ENCODE measurements at places on chromosomes 5 and 9. TPM values are rescaled to one million over a fixed set of nuclear protein-coding genes. Genes with fewer than 3 reads are reported as not detected.

Gene ACER2
- total RNA-seq: 1.5 TPM

Gene SHISAL2B
- total RNA-seq: not detected

Gene FBXO10
- total RNA-seq: 1.9 TPM

Gene SPATA31D4
- total RNA-seq: not detected

Gene MZB1
- total RNA-seq: 10.4 TPM

DNA sequence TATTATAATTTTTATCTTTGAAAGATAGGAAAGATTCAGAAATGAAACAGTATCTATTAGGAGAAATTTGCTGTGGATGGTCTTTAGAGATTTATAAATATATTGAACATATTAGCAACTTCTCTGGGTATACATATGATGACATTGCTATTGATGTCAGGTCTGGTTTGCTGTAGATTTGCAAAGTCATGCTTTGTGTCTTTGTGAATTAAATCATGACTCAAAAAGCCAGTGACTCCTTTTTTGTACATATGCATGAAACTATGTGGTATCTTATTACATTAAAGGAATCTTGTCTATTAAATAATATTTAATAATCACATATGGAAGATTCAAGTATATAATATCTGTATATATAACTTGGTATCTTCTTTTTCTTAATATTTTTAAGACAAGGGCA, 141.9 kb downstream of the ST8SIA4 start:
- no peak for DNase-seq

GRCh38 chr9:111691672-111692329, 30.4 kb downstream of the GNG10 start:
- no peak for DNase-seq

Gene FOXI1
- not detected for total RNA-seq

- DNase-seq: no peak
Measured at GRCh38 chr5:127567026-127567768, 49.8 kb downstream of the PRRC1 start.

- DNase-seq: no peak
Measured at GRCh38 chr5:142032747-142033631, 20.2 kb upstream of the GNPDA1 start.

- no peak for DNase-seq
Measured at GRCh38 chr5:32233696-32234447, 59.8 kb upstream of the GOLPH3 start.

DNA sequence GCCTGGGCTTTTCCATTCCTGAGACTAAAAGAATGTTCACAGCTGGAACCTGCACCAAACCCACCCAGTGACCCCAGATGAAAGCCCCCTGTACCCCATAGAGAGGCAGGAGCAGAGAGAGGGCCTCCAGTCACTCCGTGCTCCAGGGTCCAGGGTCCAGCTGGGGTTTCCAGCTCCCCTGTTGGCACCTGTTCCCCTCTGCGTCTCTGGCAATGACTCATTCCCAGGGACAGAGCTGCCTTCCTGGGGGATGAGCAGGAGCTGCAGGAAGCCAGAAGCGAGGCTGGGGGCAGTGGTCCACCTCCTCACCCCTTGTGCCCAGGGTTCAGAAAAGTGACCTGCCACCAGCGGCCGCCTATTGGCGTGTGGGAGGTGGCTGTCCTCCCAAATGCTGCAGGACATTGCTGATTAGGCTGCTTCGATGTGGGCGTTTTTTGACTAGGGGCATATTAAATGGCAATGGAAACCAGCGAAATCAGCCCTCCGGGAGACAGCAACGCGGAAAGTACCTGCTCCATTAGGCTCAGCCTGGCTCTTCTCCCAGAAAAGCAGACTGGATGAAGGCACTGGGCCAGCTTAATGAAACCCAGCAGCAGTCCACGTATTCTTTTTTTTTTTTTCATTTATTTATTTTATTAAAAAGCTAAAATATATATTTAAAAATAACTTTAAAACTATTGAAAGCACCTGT, 97.4 kb downstream of the DAP start:
- no peak for DNase-seq

Gene GBA2
- 22.6 TPM for total RNA-seq

DNA sequence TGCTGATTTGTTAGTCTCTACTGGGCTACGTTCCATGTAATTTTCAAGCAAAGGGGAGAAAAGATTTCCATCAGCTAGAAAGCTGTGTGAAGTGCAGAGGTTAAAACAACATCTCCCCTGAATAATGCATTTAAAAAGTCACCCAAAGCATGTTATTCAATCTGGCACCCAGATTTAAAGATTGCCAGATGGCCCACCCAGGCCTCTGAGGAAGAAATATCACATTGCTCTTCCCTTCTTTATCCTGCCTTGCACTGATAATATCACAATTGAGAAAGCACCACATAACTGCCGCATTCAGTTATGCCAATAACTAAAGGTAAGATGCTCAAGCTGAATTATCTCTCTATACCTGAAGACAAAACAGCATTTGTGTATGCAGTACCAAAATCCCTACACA, 119.4 kb upstream of the PUM3 start:
- DNase-seq: no peak

DNA sequence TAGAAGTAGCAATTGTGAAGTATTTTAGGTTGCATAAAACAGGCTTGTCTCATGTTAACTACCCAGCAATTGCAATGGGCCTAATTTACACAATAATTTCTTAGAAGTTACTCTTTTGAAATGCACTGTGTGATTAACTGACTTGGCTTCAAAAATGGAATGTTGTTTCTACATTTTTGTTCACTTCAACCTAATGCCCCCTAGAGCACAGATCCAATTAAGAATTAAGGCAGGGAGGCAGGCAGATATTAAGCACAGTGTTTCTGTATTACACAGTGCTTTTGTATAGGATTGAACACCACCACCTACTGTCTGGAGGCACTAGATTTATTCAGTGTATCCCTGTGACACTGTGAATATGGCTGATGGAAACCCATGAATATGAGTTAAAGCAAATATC, 302.1 kb downstream of the FBXL17 start:
- no peak for DNase-seq

DNA sequence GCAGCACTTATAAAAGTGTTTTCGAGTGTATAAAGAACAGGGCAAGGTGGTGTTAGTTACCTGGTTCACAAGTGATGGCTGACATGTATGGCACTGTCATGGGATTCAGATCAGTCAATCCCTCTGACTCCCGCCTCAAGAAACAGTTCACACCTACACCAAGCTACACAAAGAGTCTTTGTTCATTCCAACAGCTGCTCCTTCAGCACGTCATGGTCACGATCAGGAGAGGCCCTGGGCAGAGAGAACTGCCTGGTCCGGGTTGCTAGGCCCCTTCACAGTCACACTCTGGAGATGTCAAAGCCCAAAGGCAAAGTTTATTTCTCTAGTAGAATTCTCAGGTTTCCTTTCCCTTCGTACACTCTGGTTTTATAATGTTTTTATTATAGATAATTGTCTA, 426.7 kb downstream of the ZSWIM6 start:
- DNase-seq: no peak

Gene SAP30L
- total RNA-seq: 24.8 TPM

Gene C9orf153
- not detected for total RNA-seq

GRCh38 chr5:172646716-172647285, 5.7 kb downstream of the NEURL1B start:
- no peak for DNase-seq

Gene GFRA3
- 0.18 TPM for total RNA-seq

Gene RPL12
- 2,007 TPM for total RNA-seq

DNA sequence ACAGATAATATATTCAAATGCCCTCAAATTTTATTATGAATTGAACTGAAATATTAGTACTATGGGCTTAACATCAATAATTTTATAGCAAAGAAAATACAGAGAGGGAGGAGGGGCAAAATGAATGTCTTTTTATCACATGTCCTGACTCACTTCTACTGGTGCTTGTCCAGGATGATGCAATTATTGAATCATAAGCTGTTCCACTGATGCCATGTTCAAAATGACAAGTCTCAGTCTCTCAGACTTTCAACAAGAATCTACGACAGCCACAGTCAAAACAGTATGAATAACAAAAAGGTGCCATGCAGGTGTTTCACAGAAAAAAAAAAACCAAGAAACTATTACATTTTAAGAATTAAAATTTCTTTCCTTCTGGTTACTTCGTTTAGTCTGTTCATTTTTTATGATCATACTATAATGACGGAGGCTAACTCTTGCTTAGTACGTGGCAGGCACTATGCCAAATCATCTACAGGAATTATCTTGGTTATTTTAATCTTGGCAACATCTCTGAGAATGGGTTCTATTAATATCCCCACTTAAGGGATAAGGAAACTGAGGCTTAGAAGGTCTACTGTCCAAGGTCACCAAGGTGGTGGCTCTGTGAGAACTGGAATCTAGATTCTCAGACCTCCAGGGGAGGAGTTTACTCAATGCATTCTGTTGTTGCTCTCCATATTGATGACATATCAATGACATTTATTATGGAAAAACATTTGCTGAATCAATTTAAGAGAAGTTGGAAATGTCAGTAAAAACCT, 61.5 kb downstream of the NR3C1 start:
- DNase-seq: no peak

GRCh38 chr5:143373076-143373475, 30.4 kb downstream of the NR3C1 start:
- no peak for DNase-seq

- DNase-seq: no peak
Measured at GRCh38 chr9:101065930-101066329, 37.4 kb downstream of the PLPPR1 start.

Gene TXNDC8
- total RNA-seq: not detected
